ENCODE measurements at places on chromosomes 3 and 15.

DNA sequence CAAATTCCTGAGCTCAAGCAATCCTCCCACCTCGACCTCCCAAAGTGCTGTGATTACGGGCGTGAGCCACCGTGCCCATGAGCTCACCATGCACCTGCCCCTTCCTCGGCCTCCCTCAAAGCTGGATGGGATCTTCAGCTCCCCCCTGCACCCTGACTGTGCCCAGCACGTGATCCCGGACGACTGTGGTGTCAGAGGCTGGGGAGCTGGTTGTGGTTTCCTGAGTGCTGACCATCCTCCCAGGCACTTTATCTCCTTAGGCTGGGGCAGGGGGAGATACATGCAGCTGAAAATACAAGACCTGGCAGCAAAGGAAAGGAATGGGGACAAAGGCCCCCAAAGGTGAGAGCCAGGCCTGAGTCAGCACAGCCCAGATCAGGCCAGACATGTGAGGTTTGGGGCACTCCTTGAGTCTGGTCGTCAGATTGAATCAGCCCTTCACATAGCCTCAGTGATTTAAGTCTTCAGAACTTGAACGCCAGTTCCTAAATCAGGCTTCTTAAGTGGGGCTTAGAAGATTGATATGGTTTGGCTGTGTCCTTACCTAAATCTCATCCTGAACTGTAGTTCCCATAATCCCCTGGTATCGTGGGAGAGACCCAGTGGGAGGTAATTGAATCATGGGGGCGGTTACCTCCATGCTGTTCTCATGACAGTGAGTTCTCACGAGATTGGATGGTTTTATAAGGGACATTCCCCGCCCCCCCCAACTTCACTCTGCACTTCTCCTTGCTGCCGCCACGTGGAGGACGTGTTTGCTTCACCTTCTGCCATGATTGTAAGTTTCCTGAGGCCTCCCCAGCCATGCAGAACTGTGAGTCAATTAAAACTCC lies 35.8 kb downstream of the PRKCD start:
- DNase-seq, result peak; percentile 34

DNA sequence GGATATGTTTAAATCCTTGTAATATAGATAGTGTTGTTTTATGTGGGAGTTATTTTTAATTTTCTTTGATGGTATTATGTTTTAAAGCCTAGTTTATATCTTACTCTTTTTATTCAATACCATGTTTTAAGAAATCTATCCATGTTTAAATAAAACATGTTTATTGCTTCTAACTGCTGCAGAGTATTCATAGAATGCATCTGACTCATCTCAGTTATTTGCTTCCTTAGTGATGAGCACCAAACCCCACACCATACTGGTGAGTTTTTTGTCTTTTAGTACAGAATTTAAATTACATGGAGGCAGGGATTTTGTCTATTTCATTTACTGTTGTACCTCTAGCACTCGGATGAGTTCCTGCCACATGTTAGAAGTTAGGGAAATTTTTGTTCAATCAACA lies 209.2 kb downstream of the NSUN3 start:
- no peak for DNase-seq

DNA sequence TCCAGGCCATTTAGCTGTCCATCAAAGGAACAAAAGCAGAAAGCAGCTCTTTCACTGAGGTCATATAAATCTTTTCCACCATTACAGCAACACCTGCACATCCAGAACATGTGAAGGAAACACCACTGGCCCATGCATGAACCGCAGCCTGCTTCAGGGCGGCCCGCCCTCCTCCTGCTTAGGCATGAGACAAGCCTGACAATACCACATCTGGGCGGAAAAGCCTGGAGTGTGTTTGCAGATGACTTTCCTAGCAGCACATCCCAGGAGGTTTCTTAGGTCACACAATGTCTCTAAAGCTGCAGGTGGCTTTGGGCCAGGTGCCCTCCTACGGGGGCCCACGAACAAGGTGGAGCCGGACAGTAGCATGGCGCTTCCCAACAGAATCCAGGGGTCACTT lies 19.6 kb downstream of the CYFIP1 start:
- DNase-seq, result no peak

DNA sequence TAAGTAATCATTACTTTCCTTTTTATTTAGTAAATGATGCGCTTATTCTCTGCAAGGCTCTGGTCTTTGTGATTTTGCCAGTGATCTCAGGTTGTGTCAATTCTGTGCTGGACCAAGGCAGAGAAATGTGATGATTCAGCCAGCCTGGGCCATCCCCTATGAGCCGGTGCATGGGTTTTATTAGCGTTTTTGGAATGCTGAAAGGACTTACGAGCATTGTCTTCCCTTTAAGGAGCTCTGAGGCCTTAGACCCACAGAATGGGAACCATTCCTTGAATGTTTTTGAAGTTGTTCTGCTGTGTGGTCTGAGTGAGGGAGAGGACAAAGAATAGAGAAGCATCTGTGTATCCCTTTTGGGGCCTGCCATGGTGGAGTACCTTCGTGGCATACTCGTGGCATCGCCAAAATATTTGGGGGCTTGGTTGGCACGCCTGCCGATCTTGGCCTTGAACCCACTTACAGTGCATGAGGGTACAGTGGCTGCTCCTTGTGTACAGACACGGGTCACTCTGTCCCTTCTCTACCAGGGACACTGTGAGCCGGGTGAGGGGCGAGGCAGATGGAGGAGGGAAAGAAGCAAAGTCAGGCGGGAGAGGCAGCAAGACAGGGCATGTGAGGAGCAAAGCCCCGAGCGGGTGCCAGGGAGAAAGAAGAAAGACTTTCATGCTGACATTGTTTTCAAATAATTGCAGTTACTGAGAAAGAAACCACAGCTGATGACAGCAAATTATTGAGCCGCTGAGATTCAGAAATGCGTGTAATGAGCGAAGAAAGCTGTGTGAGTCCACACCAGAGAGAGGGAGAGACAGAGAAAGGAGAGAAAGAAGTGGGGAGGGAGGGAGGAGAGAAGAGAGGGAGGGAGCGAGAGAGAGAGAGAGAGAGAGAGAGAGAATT lies 269.4 kb upstream of the RGMA start:
- DNase-seq, result no peak

GRCh38 chr3:21642433-21642832 lies 108.6 kb downstream of the ZNF385D start:
- DNase-seq, result no peak

DNA sequence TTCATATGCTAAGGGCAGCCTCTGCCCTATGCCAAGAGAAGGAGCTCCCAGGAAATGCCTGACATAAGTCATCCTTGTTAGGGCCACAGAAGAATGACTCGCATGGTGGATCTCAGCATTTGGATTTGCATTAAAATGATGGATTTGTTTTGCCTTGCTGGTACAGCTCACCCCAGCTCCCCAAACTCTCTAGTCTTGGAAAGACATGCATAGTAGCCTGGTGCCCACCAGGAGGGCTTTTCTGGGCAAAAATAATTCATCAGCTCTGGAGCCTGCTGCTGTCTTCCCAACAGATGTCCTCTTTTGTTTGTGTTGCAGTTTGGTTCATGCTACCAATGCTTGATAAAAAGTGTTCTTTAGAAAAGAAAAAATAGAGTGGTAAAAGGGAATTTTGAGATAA lies 833.0 kb downstream of the AGBL1 start:
- no peak for DNase-seq

- no peak for DNase-seq
Measured at GRCh38 chr3:171349392-171349791, 110.8 kb downstream of the TNIK start.

DNA sequence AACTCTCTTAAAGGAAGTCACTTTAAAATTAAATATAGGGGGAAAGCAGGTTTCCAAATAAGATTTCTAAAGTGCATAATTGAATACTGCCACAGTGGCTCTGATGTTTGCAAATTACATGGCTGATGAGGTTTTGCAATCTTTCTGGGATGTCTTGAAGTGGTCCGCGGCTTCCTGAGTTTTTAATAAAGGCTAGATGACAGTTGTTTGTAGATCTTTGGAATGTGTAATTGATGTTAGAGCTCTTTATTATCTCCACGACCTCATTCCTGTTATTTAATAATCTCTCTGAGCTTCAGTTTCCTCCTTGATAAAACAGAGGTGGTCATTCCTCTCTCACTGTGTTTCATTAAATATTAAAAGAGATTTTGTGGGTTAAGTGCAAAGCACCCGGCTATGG lies 27.0 kb upstream of the CEMIP start:
- DNase-seq, result no peak

- DNase-seq, result no peak
Measured at GRCh38 chr3:159928071-159928491, 60.6 kb upstream of the IL12A start.

- no peak for DNase-seq
Measured at GRCh38 chr15:40815042-40815698, 7.9 kb upstream of the DNAJC17 start.

DNA sequence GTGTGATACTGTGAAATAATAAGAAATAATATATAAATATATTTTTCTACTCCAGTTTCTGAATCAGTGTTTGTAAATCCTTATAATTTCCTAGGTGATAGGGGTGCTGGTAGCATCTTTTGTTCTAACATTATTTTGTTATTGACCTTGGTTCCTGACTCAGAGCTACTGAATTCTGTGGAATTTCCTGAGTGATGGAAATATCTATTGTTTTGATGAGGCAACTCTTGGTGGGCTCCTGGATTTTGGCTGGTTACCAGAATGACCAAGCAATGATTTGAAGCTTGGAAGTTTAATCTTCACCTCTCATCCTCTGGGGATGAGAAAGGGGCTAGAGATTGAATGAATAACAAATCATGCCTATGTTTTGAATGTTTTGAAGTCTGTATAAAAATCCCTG lies 377.3 kb downstream of the LPP start:
- no peak for DNase-seq

- DNase-seq, result no peak
Measured at GRCh38 chr3:8891774-8892173, 71.5 kb downstream of the RAD18 start.

DNA sequence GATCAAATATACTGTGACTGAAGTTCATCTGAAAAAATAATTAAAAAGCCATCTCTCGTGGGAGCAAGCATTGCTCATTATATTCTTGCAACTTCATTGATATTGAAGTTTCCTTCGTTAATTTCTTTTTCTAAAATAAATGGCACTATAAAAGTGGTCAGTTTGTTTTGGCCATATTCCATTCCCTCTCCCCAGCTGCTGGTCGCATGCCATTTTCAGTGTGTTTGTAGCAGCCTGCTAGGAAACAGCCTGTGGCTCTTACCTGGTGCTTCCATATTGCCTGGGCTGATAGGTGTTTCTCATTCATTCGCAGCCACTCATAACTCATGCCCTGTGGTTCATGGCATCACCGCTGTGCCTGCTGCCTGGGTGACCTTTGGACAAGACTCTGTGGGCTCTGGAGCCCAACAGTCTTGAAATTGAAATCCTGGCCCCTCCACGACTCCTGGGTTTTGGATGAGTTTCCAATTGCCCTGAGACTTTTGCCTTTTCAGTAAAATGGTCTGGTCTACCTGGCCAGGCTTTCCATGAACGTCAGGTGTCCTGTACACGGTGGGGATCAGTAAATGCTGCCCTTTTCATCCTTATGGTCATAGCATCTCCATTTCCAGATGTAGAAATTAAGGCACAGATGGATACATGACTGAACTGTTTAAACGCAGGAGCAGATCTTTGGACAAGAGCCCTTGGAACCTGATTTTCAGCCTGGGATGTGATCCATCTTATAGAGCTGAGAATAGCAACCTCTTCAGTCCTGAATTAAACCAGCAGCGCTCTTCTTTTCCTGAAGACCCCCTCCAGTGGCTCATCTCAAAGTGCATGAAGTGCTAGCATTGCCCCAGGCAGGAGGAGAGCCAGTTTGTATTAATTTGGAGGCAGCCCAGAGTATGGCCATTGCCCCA lies 69.4 kb downstream of the SLCO3A1 start:
- DNase-seq, result no peak

GRCh38 chr3:73604451-73604850 lies 20.3 kb downstream of the PDZRN3 start:
- DNase-seq, result no peak

Data from stimulated activated CD4-positive, alpha-beta T cell treated with anti-CD3 and anti-CD28 coated beads, Interleukin-12 subunit alpha, Interleukin-12 subunit beta, amount 100 ng/mL, for 48 hours (primary cell).